Muscle of back (tissue), 13 donors: ENCODE measurements at places on chromosomes 7 and 10.

GRCh38 chr7:99460651-99461050 is 5.3 kb downstream of the ATP5MF start:
- DNase-seq: no peak

- DNase-seq: no peak
Measured at GRCh38 chr10:76717141-76717540, 920.5 kb downstream of the KCNMA1 start.

GRCh38 chr10:119310806-119311205 is 103.4 kb downstream of the GRK5 start:
- DNase-seq: no peak

GRCh38 chr7:24214670-24215069 is 69.3 kb upstream of the NPY start:
- no peak for DNase-seq

GRCh38 chr10:130723704-130724103 is 587.5 kb downstream of the GLRX3 start:
- no peak for DNase-seq

DNA sequence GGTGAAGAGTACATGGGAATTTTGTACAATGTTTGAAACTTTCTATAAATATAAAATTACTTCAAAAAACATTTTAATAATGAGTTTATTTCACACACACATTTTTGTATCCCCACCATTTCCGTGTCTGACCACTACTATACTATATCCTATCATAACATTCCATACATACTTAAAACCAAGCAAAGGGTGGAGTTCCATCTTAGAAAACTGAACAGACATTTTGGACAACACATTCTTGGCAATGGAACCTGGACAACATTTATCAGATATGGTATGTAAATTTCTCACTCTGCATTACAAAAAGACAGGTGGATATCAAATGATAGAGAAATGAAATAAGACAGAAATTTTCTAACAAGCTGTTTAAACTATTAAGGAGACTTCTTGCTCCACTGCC is 168.9 kb downstream of the TWIST1 start:
- DNase-seq: no peak

DNA sequence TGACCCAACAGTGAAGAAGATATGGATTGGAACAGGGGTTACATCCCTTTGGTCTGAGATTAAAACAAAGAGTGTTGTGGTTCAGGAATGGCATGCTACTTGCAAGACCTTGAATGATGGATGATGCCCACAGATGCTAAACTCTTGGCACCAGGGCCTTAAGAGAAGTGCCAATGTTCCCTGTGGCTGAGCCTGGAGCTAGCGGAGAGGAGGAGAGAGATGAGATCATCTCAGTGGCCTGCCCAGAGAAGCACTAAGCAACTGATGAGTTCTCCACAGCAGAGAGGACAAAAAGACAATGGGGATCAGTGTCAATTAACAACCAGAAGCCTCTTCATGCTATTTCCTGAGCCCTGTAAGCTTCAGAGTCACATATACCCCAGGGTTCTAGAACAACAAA is 97.8 kb downstream of the ELAPOR2 start:
- peak; percentile 11 for DNase-seq

GRCh38 chr7:80403686-80404241 is 108.1 kb downstream of the GNAT3 start:
- no peak for DNase-seq

GRCh38 chr10:8392216-8392615 is 337.7 kb downstream of the GATA3 start:
- DNase-seq: peak; percentile 42

- no peak for DNase-seq
Measured at GRCh38 chr10:100289641-100290040, 3.2 kb upstream of the BLOC1S2 start.

DNA sequence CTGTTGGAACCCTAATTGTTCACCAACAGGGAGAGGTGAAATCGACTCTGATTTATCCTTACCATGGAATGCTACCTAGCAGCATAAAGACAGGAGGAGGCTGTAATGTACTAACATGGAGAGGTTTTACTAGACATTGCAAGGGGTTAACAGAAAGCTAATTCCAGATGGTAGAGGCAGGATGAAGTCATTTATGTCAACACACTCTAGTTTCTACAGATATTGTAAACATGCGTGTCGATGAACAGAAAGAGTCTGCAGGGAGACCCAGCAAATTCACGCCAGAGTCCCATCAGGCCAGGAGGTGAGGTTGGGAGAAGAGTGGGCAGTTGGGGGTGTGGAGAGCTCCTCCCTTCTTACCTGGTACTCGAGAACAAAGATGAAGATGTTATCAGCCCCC is 7.0 kb downstream of the NPC1L1 start:
- no peak for DNase-seq

- DNase-seq: no peak
Measured at GRCh38 chr10:101858723-101859500, 15.3 kb upstream of the KCNIP2 start.

DNA sequence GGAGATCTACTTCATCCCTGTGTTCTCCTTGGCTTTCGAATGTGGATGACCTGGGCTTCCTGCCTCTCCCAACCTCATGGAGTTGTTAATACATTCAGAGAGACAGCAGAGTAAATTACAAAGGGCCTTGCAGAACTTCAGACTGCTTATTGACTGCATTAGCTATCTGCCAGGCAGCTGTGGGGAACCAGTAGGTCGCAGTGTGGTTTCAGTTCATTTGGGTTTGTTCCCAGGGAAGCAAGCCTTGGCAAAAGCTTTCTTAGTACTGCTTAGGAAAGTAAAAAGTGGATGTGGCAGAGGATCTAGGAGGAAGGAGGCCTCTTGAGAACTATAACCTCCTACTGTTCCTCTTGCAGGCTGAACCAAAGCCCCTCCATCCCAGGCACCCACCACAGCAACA is 9.2 kb downstream of the NPFFR1 start:
- DNase-seq: no peak

DNA sequence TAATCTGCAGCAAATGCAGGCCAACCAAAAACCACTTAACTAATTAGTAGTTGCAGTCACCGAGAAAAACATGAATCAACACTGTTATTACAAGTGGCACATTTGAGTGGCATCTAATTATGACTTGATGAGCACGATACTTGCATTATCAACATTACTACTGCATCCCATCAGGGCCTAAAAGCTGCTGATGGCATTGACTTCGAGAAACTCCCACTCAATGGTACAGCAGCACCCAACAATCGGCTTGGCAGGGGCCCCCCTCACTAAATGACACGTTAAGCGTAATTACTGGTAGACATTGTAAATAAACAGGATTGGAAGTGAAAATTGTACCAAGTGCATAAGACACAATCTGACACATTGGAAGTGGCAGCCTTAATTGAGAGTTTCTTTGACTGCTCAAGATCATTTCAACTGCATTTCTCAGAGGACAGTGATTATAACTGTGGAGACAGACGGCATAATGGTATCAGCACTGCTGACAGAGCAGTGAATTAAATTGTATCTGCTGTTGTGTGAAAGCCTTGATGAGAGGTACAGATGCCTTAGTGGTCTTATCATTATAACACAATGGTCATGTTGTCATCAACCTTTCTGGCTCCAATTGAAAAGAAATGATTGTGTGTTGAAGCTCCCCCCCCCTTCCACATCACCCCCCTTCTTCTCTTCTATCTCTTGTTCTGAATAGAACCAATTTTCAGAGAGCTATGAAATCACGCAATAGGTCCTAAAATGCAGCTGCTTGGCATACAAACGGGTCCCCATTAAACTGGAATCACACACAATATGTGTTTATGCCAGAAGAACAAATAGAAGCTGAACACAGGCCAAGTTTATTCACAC is 43.4 kb downstream of the SHTN1 start:
- no peak for DNase-seq

- DNase-seq: peak; percentile 88
Measured at GRCh38 chr7:2870471-2870931, 26.4 kb upstream of the GNA12 start.
